ENCODE measurements at places on chromosomes 4 and X.

DNA sequence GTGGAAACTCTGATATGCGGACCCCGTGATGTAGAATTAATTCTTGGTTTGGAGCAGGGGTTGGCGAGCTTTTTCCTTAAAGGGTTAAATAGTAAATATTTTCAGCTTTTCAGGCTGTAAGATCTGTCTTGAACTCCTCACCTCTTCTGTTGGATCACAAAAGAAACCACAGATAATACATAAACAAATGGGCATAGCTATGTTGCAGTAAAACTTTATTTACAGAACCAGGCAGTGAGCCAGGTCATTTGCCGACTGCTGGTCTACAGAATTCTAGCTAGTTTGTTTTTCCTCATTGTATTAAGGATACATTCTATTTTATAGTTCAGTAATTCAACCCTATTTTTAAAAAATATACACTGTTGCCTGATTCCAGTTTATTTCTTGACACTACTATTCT lies 116.6 kb downstream of the PAPSS1 start:
- no peak for DNase-seq

- DNase-seq = no peak
These were observed 5.9 kb downstream of the ZFYVE28 start for GRCh38 chr4:2412534-2412884.

GRCh38 chr4:48275686-48276085 lies 6.0 kb upstream of the TEC start:
- no peak for DNase-seq

- DNase-seq = no peak
These were observed 104.4 kb upstream of the ARHGAP24 start for GRCh38 chr4:85370400-85371032.

GRCh38 chrX:123830309-123830708 lies 29.5 kb upstream of the XIAP start:
- no peak for DNase-seq

Measured in chondrocyte (in vitro differentiated cells).